Fibroblast of villous mesenchyme (primary cell): ENCODE measurements at places on chromosomes 5 and 9. TPM values are rescaled to one million over a fixed set of nuclear protein-coding genes. Genes with fewer than 3 reads are reported as not detected.

The CDH9 gene
- not detected in 2 replicates for total RNA-seq

The RANBP17 gene
- total RNA-seq = 28.0 and 33.7 TPM in 2 replicates

The SPINK7 gene
- total RNA-seq = not detected in 2 replicates

The TPRN gene
- total RNA-seq = 6.9 and 8.1 TPM in 2 replicates

The C8G gene
- 0.86 TPM in 1 of 2 replicates, not detected in the other for total RNA-seq

The SVEP1 gene
- total RNA-seq = 39.6 and 81.2 TPM in 2 replicates

The ADAMTS2 gene
- total RNA-seq = 30.2 and 44.5 TPM in 2 replicates

The IFNA21 gene
- not detected in 2 replicates for total RNA-seq

The SOWAHA gene
- under 0.01 TPM in 2 replicates for total RNA-seq

DNA sequence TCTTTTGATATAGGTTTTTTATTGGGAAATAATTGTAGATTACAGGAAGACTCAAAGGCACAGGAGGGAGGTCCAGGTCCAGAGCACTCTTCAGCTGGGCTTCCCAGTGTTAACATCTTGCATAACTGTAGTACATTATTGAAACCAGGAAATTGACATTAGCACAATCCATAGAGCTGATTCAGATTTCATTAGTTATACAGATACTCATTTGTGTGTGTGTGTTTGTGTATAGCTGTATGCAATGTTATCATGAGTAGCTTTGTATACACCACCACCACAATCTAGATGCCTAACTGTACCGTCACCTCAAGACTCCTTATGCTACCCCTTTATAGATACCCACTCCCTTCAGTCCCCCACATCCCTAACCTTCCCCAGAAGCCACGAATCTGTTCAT, 47.9 kb downstream of the SLC36A1 start:
- no peak for DNase-seq

GRCh38 chr9:15606643-15607472, 54.0 kb downstream of the CCDC171 start:
- DNase-seq = peak; percentile 57

GRCh38 chr5:87392801-87393200, 19.9 kb downstream of the CCNH start:
- no peak for DNase-seq

DNA sequence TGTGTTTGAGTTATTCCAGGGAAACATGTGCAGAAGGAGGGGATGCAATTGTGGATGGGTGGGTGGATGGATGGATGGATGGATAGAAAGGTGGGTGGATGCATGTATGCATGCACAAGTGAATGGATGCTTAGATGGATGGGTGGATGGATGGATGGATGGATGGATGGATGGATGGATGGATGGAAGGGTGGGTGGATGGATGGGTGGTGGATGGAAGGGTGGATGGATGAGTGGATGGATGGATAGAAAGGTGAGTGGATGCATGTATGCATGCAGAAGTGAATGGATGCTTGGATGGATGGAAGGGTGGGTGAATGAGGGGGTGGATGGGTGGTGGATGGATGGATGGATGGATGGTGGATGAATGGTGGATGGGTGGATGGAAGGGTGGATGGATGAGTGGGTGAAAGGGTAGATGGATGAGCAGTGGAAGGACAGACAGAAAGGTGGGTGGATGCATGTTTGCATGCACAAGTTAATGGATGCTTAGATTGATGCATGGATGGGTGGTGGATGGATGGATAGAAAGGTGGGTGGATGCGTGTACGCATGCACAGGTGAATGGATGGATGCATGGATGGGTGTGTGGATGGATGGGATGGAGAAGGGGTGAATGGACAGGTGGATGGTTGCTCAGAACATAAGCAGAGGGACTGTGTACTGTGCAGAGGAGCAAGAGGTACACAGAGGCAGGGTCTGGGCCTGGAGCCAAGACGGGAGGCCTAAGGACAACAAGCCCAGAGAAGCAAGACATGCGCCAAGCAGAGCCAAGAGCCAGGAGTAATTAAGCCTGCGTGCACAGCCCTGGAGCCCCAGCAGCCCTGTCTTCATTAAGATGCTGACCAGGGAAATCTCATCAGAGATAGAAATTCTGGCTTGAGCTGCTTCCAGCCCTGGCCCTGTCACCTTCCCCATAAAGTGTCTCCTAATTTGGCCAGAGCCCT, 84.6 kb upstream of the PPP1R26 start:
- DNase-seq = no peak

DNA sequence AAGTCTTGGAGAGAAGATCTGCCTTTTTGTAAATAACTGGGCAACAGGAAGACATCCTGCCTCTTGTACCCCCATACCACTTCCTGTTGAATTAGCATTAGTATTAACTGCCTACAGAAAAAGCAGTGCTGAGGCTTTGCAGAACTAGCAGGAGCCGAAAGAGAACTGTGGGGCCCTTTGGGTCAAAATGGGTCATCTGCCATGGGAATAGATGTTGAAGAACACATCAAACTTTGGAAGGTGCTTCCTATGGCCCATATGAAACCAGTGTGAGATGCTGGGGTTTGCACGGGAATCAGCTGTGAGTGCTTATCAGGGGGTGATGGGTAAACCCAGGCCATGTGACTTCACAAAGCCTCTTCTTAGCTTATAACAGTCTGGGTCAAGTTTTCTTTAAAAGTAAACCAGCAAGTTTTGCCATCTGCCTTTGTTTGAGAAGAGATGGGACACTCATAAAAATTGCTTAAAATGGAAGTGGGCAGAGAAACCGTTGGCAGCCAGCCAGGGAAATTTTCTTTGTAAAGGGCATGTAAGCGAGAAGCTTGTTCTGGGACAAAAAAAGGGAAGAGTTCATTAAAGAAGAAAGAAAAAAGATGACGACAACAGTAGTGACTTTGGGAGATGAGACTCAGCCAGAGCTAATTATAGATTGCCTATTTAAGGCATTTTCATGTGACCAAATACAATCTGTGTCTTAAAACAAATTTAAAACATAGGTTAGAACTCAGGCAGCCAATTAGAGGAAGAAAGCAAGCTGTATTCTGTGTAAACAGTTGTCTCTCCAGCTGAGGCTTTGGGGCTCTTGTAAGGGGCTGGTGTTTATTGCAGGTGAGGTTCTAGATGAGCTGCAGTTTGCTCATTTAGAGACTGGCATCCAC, 4.4 kb downstream of the SLC25A25 start:
- DNase-seq = peak; percentile 91

- DNase-seq = no peak
Measured at GRCh38 chr9:133377721-133378216, 1.6 kb downstream of the STKLD1 start.

DNA sequence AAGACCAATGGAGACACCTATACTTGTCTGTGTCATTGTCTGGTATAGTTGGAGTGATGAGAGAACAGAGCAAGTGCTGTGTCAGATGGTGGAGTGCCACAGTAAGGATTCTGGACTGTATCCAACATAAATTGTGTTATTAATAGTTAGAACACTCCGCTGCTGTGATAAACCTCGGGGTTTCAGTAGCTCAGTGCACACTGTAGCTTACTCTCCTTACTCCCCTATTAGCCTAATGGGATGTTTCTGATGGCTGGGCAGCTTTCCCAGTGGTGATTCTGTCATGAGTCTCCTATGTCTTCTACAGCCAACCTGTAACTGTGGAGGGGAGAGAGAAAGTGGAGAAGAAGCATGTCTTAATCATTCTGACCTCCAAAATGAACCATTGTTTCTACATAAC, 127.6 kb upstream of the PTCH1 start:
- DNase-seq = no peak

- DNase-seq = peak; percentile 57
Measured at GRCh38 chr5:115375893-115376292, 79.4 kb upstream of the CCDC112 start.

DNA sequence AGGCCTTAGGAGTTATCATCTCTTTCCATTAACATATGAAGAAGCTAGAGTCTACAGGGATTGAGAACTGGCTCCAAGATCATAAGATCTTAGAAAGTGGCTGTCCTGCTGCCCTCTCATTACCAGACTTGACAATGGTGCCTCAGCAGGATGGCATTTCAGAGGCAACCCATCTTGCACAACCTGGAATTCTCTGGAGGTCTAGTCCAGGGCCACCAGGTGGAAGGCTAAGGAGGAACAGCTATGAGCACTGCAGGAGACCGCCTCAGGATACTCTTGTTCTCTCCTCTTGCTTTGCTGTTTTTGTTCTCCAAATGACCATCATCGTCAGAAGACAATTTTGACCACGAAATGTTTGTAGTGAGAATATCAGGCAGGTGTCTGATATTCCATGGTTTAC, 322.6 kb downstream of the FBXL17 start:
- no peak for DNase-seq

DNA sequence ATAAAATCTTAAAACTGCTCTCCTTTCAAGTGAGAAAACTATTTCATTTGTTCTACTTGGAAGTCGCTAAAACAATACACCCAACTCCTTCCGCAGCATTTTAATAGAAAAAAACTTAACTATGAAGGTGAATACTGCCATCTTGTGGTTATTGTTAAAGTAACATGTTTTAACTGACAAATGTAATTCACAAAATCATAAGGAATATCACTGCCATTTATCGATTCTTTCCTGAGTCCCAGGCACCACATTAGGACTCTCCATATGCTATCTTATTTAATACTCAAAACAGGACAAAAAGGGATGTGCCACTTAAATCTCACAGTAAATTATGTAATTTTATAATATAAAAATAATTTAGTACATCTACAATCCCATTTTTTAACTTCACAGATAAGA, 130.5 kb upstream of the ITGA1 start:
- DNase-seq = peak; percentile 61

DNA sequence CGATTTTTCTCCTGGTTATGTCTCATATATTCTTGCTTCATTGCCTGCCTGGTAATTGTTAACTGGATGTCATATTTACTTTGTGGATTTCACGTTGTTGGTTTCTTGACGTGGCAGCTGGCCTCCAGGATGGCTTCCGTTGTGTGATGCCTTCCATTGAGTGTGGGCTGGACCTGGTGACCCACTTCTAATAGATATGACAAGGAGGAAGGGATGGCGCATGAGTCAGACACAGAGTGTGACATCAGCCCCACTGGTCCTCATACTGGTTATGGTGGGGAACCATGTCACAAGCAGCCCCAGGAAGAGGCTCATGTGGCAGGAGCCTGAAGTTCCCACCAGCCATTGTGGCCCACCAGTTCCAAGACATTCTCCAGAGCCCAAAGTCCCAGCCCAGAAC, 6.4 kb upstream of the PAEP start:
- DNase-seq = peak; percentile 44

DNA sequence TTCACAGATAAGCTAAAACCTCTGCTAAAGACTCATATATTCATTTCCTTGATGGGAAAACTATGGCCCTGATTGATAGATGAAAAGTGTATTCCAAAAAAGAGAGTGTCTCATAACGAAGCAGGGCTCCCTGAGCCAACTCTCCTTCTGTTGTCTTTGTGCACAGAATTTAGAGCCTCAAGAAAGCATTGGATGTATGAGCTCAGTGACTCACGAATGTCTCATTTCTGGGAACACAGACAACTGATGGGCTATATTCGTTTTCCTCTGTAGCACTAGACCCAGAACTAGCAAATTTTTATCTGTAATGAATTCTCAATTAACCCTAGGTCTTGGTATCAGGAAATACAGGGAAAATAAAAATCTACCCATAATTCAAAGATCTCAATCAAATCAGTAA, 88.4 kb downstream of the LMNB1 start:
- no peak for DNase-seq

- DNase-seq = no peak
Measured at GRCh38 chr5:113817683-113818082, 304.2 kb downstream of the YTHDC2 start.

DNA sequence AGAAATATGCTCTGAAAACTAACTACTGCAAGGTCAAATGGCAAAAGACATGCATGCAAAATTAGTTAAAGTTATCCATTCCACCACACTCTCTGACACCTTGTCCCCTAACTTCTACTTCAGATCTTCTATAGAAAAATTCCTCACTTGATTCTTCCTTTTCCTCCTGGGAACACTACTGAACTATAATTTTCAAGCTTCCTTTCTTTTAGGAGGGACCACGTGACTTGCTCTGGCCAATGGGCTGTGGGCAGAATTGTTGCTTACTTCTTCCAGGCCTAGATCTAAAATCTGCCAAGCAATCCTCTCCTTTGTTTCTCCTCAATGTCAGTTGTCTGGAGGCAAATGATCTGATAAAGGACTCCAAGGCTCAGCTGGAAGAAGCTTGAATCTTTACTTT, 441.0 kb downstream of the CDK5RAP2 start:
- DNase-seq = no peak
